ENCODE measurements at places on chromosomes 16 and 17.
A peak's percentile ranks its signal among the peaks of the same experiment; 100 is the strongest.

GRCh38 chr16:58198803-58199411 lies 1.0 kb upstream of the CSNK2A2 start:
- no peak for DNase-seq

- DNase-seq, result no peak
These were observed 19.8 kb upstream of the RPH3AL start for GRCh38 chr17:372157-373152.

GRCh38 chr16:55597928-55598327 lies 31.4 kb downstream of the CAPNS2 start:
- no peak for DNase-seq

DNA sequence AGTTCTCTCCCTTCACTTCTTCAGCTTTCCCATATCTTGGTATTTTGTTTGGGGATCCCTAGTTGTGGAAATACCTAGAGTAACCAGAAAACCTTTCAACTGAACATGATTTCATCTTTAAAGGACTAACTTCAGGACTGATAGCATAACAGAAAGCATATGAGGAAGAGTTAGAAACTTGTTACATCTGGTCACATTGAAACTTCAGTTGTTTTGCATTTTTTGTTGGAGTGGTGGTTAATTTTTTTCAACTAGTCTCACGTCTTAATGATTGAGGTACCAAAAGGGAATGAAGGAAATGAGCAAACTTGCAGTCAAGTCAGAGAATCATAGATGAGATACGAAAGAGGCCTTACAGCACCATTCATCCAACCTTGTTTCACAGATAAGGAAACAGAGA lies 49.6 kb downstream of the TANGO6 start:
- no peak for DNase-seq

GRCh38 chr17:8105957-8106398 lies 12.3 kb downstream of the ALOXE3 start:
- no peak for DNase-seq

- no peak for DNase-seq
These were observed 221.5 kb downstream of the ZNF423 start for GRCh38 chr16:49634235-49635008.

- DNase-seq, result no peak
These were observed 622.2 kb upstream of the SALL1 start for GRCh38 chr16:51773071-51773890.

GRCh38 chr17:39236981-39237441 lies 11.3 kb upstream of the STAC2 start:
- no peak for DNase-seq

- no peak for DNase-seq
These were observed 12.0 kb upstream of the CA4 start for GRCh38 chr17:60137731-60138130.

- no peak for DNase-seq
These were observed 3.2 kb downstream of the CBX4 start for GRCh38 chr17:79835953-79836509.

GRCh38 chr16:54402270-54402669 lies 115.7 kb upstream of the IRX3 start:
- no peak for DNase-seq

DNA sequence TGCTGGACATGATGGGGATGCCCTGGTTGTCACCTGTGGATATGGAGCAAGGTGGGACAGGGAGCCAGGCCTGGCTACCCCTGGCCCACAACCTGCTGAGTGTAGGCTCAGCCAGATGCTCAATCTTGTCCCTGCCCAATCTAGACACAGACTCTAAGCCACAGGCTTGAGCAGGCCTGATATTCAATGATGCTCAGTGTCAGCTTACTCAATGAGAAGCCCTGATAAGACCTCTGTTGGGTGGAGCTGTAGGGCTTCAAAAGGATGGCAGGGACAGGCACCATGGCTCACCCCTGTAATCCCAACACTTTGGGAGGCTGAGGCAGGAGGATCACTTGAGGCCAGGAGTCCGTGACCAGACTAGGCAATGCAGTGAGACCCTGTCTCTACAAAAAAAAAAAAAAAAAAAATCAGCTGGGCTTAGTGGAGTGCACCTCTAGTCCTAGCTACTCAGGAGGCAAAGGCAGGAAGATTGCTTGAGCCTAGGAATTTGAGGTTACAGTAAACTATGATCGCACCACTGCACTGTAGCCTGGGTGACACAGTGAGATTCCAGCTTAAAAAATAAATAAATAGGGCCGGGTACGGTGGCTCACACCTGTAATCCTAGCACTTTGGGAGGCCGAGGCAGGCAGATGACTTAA lies 3.4 kb downstream of the LCAT start:
- no peak for DNase-seq

- DNase-seq, result no peak
These were observed 78.9 kb downstream of the DNAH3 start for GRCh38 chr16:21071741-21072140.

GRCh38 chr17:3885970-3886369 lies 6.9 kb downstream of the CAMKK1 start:
- no peak for DNase-seq

DNA sequence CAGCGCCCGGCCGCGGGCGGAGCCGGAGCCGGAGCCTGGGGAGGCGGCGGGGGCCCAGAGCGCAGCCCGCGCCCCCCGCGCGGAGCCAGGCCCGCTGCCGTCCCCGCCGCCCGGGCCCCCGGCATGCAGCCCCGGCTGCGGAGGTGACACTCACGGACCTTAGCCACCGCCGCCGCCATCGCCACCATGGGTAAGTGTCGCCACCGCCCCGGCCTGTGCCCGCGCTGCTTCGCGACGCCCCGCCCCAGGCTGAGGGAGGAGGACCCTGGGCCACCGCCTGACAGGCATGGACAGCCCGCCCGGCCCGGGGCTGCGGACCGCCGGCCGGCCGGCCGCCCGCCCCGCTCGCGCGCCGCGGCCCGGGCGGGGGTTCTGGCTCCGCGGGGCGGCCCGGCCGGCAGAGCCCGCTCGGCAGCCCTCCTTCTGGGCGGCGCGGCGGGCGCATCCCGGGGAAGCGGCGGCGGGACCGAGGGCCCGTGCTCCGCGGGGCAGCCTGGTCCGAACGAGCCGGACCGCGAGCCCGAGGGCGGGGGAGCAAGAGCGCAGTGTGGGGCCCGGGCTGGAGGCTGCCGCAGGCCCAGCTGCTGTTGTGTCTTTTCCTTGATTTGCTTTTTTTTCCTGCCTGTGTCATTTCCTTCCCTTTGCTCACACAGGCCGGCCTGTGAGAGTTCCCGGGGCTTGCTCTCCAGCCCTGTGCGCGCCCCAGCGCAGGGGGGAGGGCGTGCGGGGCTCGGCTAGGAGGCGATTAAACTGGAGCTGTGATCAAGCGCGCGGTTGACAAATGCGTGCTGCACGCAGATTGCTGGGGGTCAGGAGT lies 565 bp downstream of the MAP3K3 start:
- DNase-seq, result peak; percentile 71

DNA sequence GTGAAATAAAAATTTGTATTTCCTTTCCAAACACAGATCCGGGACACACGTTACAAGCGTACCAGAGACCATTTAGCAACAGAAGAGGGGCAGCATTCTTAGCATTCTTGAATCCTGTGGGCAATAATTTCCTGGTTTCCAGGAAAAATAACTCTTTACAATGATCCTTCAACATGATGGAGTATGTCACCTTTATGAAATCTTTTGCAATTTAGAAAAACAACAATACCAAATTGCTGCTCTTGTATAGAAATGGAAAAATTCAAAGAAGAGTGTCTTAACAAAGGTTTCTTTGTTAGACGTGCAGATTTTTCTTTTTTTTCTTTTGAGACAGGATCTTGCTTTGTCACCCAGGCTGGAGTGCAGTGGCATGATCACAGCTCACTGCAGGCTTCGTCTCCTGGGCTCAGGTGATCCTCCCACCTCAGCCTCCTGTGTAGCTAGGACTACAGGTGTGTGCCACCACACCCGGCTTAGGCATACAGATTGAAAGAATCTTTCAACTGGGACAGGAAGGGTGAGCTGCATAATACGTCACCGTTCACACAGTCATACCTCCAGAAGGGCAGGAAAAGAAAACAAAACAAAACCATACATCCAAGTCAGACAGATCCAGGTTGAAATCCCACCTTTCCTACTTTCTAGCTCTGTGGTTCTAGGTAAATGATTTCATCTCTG lies 10.8 kb upstream of the GCSH start:
- DNase-seq, result no peak

- no peak for DNase-seq
These were observed 990.7 kb upstream of the RBFOX1 start for GRCh38 chr16:6341981-6342380.

DNA sequence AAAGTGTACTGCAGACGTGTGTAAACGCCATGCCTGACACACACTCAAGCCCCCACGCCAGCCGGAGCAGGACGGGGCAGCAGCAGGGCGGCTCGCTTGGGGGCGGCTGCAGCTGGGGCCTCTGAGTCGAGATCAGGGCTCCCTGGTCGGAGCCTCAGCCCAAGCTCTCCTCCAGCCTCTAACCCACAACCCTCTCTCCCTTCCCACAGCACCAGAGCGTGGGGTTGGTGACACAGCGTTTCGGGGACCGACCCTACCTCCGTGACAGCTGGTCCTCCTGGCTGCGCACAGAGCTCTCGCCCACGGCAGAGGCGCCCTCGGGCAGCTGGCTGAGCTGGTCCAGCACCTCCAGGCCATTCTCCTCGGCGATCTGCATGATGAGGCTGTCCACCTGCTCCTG lies 11.2 kb downstream of the CHMP1A start:
- no peak for DNase-seq

- DNase-seq, result peak; percentile 70
These were observed 547 bp downstream of the PLCD3 start for GRCh38 chr17:45131616-45132319.

GRCh38 chr17:4733073-4733531 lies 1.9 kb downstream of the MED11 start:
- no peak for DNase-seq

DNA sequence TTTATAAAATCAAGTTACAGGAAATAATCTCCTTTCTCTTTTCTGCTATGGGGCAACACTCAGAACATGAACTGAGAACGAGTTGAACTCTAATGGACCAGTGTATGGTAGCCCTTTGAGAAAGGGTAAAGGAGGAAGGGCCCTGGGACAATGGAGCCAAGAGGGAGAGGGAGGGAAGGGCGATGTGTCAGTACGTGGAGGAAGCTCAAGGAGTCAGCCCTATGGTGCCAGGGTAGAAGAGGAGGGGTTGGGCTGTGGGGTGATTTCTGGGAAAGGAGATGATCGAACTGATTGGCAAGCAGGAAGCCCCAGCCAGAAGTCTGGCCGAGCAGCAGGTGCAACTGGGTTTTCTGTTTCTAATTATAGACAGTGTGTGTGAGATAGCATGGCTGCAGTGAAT lies 4.3 kb upstream of the WIPI1 start:
- DNase-seq, result peak; percentile 42

DNA sequence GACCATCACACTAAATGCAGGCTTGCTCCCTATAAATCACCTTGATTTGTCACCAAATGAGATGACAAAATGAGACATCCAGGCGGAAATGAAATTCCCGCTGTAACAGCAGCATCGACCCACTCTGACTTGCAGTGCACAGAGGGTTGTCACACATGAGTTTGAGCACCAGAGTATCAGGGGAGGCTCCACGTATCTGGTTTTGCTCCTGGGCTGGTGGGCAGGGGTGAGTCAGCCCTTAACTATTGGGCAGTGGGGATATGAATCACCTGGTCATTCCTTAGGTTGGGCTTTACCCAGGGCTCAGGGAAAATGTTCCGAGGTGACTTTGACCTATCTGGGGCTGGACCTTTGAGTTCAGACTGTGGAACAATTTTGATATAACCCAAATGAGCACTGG lies 245.2 kb upstream of the CCL2 start:
- no peak for DNase-seq

DNA sequence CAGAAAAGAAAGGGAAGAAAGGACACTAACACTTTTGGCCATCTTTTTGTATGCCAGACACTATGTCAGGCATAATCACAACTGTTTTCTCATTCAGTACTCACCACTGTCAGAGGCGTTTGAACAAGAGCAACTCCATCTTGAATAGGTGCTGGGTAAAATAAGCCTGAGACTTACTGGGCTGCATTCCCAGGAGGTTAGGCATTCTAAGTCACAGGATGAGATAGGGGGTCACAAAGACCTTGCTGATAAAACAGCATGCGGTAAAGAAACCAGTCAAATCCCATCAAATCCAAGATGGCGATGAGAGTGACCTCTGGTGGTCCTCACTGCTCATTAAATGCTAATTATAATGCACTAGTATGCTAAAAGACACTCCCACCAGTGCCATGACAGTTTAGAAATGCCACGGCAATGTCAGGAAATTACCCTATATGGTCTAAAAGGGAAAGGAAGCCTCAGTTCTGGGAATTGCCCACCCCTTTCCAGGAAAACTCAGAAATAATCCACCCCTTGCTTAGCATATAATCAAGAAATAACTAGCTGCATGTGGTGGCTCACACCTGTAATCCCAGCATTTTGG lies 14.9 kb upstream of the LYRM9 start:
- no peak for DNase-seq

GRCh38 chr17:46125831-46126230 lies 67.4 kb downstream of the KANSL1 start:
- DNase-seq, result no peak

DNA sequence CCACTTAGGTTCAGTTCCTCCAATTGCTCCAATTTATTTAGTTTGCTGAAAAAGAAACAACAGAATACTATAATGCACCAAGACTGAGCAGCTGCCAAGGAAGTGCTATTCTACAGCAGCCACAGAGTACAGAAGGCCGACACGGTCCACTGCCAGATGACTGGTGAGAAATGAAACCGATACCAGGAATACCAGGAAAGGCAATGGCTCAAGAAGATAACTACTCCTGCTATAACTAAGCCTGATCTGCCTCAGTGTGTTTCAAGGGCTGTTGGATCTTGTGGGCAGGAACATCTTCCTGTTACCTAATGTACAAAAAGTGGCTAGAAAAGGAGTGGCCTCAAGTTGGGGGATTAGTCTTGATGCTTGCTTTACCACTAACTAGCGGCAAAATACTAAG lies 32.8 kb downstream of the MARVELD3 start:
- DNase-seq, result no peak

GRCh38 chr17:41057547-41057946 lies 2.4 kb downstream of the KRTAP2-3 start:
- no peak for DNase-seq

- DNase-seq, result no peak
These were observed 23.4 kb downstream of the ADAT1 start for GRCh38 chr16:75599452-75600277.

DNA sequence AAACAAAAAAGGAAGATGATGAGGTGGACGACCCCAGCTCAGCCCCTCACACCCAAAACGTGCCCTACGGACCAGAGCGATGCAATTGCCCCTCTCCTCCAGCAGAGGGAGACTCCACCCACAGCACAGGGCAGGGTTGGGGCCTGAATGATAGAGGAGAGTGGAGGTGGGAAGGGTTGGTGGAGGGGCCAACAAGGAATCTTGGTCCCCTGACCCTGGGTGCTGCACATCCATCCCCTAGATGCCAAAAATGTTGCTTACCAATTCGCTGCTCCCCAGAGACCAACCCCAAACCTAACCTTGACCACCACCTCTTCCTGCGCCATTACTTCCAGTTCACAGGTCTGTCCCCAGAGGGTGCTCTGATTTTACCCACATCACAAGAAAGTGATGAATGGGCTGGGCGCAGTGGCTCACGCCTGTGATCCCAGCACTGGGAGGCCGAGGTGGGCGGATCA lies 12.9 kb downstream of the P2RX5 start:
- peak; percentile 61 for DNase-seq

- no peak for DNase-seq
These were observed 53.0 kb downstream of the XYLT1 start for GRCh38 chr16:17417740-17418139.

- no peak for DNase-seq
These were observed 34.2 kb downstream of the TBX4 start for GRCh38 chr17:61486135-61487120.

- DNase-seq, result peak; percentile 85
These were observed 192.4 kb upstream of the GSE1 start for GRCh38 chr16:85420501-85421337.

GRCh38 chr17:36133602-36134236 lies 30.1 kb downstream of the CCL4 start:
- DNase-seq, result no peak
